ENCODE measurements at places on chromosomes 16 and 17.

- no peak for DNase-seq
Measured at GRCh38 chr17:40373324-40373723, 8.8 kb upstream of the GJD3 start.

DNA sequence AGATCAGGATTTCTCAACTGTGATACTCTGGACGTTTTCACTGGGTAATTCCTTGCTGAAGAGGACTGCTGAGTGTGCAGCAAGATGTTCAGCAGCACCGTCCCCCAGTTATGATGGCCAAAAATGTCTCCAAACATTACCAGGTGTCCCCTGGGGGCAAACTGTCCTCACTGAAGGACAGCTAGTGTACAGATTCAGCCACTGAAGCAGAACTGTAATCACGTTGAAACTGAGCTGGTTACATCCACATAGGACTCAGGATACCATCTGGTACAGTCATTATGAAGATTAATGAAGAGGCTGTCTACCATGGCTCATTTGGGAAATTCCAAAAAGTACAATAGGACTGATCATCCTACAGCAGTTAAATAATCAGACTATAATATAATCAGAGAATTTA lies 43.3 kb upstream of the GINS3 start:
- no peak for DNase-seq

- DNase-seq = no peak
Measured at GRCh38 chr17:50692448-50693035, 15.2 kb downstream of the ANKRD40 start.

DNA sequence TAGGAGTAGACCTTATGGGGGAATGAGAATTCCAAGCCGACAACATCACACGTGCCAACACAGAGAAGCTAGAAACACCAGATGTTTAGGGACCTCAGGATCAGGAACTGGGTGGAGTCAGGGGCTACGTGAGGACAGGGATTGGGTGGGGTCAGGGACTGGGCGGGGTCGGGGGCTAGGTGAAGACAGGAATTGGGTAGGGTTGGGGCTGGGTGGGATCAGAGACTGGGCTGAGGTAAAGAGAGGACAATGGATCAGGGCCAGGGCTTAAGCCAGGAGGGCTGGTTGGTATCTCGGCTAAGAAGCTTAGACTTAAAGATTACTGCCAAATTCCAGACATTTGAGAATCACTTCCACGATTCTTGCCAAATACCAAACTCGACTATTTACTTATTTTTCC lies 11.6 kb downstream of the TEKT5 start:
- no peak for DNase-seq

- DNase-seq = no peak
Measured at GRCh38 chr16:1125471-1125870, 27.4 kb upstream of the CACNA1H start.

GRCh38 chr16:2955438-2955778 lies 8.7 kb upstream of the KREMEN2 start:
- DNase-seq = no peak

- DNase-seq = no peak
Measured at GRCh38 chr16:84406006-84406963, 37.9 kb downstream of the ATP2C2 start.

DNA sequence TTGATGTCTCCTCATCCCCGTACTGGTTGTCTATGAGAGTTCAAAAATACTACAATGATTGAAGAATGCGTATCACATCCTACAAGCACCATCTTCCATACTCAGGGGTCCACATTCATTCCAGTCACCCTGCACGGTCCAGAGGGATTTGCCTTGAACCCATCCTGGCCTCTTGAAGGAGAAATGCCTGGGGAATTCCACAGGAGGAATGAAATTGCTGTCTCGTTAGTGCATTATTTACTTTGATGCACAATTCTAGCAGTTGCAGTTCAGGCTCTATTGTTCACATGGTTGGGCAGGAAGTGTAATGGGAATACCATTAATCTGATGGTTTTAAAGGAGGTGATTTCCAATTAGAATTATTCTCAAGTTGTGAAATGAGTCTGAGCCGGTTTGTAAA lies 369.1 kb upstream of the XYLT1 start:
- DNase-seq = no peak

- DNase-seq = no peak
Measured at GRCh38 chr16:57669476-57670162, 1.5 kb downstream of the ADGRG3 start.

- no peak for DNase-seq
Measured at GRCh38 chr17:40329839-40330794, 21.1 kb downstream of the RARA start.

DNA sequence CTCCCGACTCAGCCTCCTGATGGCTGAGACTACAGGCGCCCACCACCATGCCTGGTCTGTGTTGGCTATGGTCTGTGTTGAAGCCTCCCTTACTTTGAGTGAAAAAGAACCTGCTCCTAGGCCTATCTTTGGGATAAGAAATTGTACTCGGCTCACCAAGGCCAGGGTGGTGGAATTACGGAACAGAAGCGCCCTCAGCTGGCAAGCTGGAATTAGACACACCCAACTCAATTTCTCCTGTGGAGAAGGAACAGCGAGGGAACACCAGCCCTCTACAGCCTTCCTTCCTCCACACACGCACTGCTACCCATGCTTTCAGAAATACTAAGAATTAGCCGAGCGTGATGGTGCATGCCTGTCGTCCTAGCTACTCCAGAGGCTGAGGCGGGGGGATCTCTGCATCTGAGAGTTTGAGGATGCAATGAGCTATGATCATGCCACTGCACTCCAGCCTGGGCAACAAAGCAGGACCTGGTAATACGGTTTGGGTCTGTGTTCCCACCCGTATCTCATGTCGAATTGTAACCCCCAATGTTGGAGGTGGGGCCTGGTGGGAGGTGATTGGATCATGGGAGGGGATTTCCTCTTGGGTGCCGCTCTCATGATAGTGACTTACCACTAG lies 40.1 kb upstream of the RBBP6 start:
- no peak for DNase-seq

GRCh38 chr16:3029491-3030221 lies 5.8 kb downstream of the THOC6 start:
- no peak for DNase-seq

GRCh38 chr17:28160610-28161009 lies 118.1 kb downstream of the NLK start:
- DNase-seq = no peak

- no peak for DNase-seq
Measured at GRCh38 chr16:29645694-29646187, 17.3 kb upstream of the SPN start.

- no peak for DNase-seq
Measured at GRCh38 chr16:6377956-6378355, 954.7 kb upstream of the RBFOX1 start.

- no peak for DNase-seq
Measured at GRCh38 chr17:52027620-52028295, 130.8 kb downstream of the CA10 start.

DNA sequence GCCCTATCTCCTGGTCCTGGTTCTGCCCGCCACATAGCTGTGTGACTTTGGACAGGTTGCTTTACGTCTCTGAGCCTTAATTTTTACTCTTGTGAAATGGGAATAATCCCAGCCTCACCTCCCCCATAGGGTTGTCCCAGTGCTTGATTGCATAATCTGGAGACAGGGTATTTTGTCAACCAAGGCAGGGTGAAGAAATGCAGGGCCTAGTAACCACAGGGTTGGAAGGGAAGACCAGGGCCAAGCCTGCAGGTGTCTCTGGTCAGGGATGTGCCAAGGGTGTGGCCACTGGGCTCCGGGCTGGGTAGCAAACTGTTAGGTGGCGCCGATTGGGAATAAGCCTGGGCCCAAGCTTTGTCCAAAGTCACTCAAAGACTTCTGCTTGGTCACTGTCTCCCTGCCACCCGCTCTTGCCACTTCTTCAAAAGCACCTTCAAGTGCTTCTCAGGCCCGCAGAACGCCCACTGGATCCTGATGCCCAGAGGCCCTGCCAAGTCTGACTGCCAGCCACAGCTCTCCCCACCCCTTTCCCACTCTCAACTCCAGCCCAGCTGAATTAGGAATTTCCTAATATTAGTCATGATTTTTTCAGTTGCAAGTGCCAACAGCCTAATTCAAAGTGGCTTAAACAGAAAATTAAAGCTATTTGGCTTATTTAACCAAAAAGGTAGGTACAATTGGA lies 20.6 kb upstream of the COL1A1 start:
- no peak for DNase-seq

DNA sequence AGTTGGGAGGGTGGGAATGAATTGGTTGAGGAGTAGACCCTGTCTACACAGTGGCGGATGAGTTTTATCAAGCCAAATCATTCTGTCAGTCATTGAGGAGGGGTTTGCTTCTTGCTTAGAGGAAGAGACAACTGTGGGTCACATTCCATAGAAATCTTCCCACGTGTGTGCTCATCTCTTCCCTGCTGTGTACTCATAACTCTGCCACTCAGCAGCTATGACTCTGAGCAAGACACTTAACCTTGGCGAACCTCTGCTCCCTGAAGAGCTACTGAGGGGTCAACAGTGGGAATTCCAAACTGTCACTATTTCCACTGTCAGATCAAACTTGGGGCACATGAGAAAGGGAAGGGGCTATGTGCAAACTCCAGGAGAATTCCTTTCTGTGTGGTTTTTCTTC lies 72.6 kb upstream of the COX10 start:
- no peak for DNase-seq

DNA sequence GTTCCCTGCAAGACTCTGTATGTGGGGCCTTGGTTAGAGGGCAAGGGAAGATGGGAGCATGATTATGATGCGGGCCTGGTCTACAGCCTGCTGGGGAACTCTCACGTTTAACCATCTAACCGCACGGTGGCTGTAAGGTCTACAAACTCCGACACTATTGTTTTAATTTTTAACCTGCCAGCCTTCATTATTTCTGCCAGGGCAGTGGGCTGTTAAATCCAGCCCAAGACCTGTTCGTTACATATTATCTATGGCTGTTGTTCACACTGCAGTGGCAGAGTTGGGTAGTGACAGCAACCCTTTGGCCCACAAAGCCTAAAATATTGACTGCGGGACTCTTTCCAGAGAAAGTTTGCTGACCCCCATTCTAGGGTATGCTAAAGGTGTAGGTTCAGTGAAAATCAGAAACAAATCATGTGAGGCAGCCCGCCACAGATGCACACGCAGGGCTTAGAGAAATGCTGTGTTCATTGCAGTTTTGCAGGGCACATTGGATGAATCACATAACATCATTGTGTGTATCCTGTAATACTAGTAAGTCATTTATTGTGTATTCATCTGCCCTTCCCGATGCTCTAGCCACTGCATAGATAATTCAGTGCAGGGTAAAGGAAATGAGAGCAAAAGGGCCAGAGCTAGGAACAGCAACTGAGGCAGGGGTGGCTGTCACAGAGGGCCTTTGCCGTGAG lies 14.3 kb downstream of the SNX29 start:
- no peak for DNase-seq

- DNase-seq = no peak
Measured at GRCh38 chr17:7213895-7214299, 5.7 kb downstream of the DLG4 start.

- no peak for DNase-seq
Measured at GRCh38 chr16:46788891-46789474, 40.8 kb upstream of the MYLK3 start.

- no peak for DNase-seq
Measured at GRCh38 chr17:36002631-36003030, 1.3 kb upstream of the CCL15 start.

GRCh38 chr16:77416939-77417480 lies 17.8 kb downstream of the ADAMTS18 start:
- DNase-seq = no peak

GRCh38 chr16:984121-984694 lies 2.6 kb downstream of the SOX8 start:
- DNase-seq = no peak

DNA sequence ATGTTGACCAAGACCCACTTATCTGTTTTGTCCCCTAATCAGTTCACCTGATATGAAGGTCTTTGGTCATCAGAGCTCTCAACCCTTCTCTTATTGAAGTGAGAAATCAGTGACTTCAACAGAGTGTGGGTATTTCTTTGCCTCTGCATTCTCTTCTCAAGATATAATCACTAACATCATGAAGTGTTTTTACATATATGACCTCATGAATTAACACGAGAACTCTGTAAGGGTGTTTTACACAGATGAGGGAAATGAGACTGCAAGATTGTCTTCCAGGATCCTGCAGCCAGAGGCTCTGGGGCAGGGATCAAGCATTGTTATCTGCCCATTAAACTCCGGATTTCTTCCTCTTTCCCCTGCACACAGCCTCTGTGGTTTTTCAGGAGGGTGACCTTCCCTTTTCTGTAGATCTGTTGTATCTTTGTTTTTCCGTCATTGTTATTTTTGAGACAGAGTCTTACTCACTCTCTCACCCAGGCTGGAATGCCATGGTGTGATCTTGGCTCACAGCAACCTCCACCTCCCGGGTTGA lies 22.7 kb downstream of the LCMT1 start:
- DNase-seq = no peak

GRCh38 chr16:27549464-27549745 lies 308 bp downstream of the GTF3C1 start:
- DNase-seq = no peak

DNA sequence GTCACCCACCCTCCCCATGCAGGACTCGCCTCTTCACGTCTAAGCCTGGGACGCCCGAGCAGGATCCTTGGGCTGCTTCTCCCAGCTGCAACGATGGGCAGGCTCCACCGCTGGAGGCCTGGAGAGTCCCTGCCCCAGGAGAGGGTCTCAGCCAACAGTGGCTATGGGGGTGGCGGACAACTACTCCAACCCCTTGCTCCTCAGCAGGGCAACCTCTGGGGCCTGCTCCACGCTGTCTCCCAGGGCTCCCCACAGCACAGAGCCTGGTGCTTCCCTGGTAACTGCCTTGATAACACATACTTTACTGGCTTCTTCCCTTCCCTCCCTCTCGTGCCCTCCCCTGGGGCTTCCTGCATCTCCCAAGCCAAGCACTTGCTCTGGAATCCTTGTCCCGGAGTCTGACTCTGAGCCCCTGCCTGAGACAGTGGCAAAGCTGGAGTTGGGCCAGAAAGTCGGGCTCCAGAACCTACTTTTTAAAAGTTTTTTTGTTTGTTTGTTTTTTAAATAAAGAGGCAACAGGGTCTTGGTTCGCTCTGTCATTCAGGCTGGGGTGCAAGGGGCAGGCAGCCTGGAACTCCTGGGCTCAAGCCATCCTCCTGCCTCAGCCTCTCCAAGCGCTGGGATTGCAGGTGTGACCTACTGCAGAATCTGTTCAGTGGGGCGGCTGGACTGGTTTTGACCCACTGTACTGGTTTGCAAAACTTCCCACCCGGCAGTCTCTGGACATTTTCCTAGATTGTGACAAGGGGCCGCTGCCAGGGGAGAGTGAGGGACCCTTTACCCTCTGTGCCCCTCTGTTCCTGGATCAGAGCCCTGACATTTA lies 99.4 kb downstream of the TNFRSF13B start:
- no peak for DNase-seq

DNA sequence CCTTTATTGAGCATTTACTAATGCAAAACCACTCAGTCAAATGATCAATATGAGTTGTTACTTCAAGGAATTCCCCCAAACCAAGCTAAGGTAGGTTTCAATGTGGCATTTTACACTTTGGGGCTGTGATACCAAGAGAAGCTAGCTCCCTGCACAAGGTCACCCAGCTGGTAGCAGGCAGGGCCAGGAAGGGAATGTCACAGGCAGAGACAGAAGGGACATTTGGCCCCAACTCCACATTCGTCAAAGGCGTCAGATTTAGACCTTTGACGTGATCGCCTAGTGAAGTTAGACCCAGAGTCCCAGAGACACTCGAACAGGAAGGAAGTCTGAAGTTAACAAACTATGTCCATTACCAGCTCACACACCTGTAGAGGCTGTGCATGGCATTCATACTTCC lies 5.5 kb upstream of the SMG1 start:
- no peak for DNase-seq
